Left forelimb (tissue), 1 donor: ENCODE measurements at places on chromosomes 7 and 10.
A peak's percentile ranks its signal among the peaks of the same experiment; 100 is the strongest.

- no peak for DNase-seq
Measured at GRCh38 chr10:104925232-104925851, 284.3 kb downstream of the SORCS3 start.

GRCh38 chr10:116779076-116779687, 36.8 kb upstream of the HSPA12A start:
- no peak for DNase-seq

GRCh38 chr7:100208911-100209408, 10.8 kb upstream of the PVRIG start:
- DNase-seq: no peak

GRCh38 chr7:57417736-57418135, 32.2 kb upstream of the ZNF716 start:
- DNase-seq: no peak

DNA sequence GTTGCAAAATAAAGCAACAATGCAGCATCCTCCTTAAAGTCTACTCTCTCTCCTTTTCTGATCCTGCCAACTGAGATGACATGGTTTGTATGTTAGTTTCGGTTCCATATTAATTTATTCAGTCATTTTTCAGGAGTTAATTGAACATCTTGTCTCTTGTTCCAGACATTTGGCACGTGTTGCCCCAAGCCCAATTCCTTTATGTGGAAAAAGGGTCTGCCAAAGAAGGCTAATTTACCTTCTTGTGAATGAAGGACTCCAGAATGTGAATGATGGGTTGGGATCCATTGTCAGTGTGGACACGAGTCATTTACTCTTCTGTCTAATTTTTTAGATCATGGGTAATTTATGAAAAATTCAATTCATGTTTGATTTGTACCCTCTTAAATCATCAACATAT, 350.9 kb upstream of the LRGUK start:
- no peak for DNase-seq

DNA sequence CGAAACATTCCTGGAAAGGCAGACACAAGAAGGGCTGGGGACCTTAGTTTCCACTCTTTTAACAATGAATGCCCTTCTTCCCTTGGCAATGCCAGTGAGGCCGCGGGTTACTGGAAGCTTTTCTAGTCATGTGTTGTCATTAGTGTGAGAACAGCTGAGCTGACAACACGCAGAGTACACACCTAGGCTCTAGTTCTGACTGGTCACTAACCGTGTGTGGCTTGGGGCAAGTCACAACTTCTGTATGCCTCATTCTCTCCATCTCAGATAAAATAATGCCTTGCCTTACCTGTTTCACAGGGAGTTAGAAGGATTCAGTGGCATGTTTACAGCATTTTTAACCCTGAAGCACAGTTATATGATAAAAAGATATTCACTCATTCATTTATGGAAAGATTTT, 31.7 kb downstream of the FBH1 start:
- DNase-seq: no peak

DNA sequence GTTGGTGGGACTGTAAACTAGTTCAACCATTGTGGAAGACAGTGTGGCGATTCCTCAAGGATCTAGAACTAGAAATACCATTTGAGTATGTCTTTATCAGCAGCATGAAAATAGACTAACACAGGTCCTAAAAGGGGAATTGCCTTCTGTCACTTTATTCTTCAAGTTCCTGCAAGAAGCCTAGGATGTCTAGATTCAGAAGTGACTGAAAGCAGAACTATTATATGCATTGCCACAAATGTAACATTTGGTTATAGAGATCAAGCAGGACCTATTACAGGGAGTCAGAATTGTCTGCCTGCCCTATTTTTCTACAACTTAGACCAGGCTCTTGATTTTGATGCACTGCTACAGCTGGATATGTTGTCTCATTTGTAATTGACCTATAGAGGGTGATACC, 364.7 kb downstream of the SORCS1 start:
- DNase-seq: no peak

- no peak for DNase-seq
Measured at GRCh38 chr7:2632733-2633537, 1.1 kb downstream of the TTYH3 start.

- DNase-seq: no peak
Measured at GRCh38 chr10:62249957-62250356, 18.7 kb downstream of the RTKN2 start.

DNA sequence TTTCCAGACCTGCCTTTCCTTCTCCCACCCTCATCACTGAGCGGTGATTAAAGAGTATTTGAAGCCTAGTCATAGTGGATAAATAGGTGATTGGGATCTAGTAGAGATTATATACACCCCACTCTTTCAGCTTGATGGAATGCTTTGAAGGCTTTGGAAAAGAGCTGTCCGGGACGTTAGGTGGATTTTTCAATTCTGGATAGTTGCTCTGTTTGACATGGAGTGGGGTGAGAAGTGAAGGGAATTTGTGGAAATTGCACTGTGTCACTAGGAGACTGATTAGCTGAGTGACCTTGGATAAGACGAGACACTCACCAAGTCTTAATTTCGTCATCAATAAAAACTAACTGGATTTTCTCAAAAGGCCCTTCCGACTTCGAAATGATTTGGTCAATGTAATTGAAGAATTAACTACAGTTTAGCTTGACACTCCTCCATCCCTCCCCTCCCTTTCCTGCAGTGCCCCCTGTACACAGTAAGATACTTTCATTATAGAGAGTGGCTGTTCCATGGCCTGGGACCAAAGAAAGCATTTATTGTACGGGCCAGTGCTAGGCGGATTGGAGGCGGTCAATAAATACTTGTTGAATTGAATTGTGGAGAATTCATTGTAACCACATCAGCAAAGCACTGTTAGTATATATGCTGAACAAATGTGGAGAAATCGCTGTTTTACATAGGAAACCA, 962 bp downstream of the ZKSCAN1 start:
- DNase-seq: no peak

- peak; percentile 80 for DNase-seq
Measured at GRCh38 chr10:118423800-118424442, 81.8 kb upstream of the FAM204A start.

DNA sequence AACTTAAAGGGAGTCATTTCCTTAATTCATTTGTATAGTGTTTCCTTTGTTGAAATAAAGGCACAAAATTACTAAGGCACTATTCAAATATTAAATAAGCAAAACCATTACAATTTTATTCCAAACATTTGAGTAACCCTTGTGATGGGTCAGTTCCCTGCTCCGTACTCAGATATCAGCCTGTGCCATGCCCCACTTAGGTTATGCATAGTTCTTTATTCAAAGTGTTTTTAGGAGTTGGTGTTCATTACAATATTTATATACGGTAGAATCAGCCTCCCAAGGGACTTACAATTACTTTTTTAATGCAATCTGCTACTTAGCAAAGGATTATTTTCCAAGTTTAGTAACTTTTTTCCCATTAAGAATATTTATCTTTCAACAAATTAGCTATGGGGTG, 119.3 kb upstream of the SEMA3D start:
- no peak for DNase-seq

DNA sequence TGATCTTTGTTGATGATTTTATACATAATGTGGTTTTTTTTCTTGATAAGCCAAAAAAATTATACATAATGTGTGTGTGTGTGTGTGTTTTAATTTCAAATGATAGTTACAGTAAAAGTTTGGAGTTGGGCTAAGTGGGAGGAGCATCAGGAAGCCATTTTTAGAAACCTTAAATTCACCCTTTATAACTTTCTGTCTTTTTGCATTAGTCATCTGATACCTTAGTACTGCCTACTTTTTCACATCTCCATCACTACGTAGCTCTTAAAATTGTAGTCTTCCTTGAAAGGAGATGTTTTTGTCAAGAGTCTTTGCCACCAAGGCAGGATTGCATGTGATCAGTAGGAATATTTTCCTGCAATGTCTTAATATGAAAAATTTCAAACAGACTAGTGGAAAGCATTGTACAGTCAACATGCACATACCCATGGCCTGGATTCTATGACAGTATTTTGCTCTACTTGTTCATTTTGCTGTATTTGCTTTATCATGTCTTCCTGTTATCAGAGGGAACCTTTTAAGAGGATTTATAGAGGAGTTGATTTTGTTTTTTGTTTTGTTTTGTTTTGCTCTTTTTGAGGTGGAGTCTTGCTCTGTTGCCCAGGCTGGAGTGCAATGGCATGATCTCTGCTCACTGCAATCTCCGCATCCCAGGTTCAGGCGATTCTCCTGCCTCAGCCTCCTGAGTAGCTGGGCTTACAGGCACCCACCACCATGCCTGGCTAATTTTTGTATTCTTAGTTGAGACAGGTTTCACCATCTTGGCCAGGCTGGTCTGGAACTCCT, 67.3 kb downstream of the DAGLB start:
- DNase-seq: no peak

DNA sequence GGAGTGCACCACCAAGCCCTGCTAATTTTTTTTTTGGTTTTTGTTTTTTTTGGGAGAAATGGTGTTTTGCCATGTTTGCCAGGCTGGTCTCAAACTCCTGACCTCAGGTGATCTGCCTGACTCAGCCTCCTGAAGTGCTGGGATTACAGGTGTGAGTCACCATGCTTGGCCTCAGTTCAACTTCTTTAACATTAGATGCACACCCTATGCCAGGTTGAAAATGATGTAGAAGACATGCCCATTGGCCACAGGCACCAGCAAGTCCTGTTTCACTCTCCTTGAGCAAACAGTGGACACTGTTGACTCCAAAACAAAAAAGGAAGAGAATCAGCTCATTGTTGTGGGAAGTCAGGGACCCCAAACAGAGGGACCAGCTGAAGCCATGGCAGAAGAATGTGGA, 1205.3 kb downstream of the REEP3 start:
- DNase-seq: no peak

GRCh38 chr10:1465418-1465911, 271.9 kb downstream of the ADARB2 start:
- no peak for DNase-seq

GRCh38 chr10:81152656-81153055, 615.0 kb downstream of the SH2D4B start:
- no peak for DNase-seq

DNA sequence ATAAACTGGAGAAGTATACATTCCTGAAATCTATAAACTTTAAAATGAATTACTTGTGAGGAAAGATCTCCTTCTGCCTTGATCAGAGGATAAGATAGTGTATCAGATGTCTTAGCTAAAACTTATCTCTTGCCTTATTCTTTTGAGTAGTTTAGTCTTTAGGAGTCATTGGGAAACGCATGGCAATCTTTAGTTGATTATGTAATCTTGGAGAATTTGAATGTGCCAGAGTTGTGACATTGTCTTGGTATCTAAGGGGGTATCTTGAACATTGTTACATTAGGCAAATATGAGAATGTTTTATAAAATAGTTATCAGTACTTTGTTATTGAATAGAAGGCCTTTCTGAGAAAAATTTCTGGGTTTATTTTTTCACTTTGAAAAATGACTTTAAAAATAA, 61.6 kb upstream of the ADRA2A start:
- DNase-seq: no peak

DNA sequence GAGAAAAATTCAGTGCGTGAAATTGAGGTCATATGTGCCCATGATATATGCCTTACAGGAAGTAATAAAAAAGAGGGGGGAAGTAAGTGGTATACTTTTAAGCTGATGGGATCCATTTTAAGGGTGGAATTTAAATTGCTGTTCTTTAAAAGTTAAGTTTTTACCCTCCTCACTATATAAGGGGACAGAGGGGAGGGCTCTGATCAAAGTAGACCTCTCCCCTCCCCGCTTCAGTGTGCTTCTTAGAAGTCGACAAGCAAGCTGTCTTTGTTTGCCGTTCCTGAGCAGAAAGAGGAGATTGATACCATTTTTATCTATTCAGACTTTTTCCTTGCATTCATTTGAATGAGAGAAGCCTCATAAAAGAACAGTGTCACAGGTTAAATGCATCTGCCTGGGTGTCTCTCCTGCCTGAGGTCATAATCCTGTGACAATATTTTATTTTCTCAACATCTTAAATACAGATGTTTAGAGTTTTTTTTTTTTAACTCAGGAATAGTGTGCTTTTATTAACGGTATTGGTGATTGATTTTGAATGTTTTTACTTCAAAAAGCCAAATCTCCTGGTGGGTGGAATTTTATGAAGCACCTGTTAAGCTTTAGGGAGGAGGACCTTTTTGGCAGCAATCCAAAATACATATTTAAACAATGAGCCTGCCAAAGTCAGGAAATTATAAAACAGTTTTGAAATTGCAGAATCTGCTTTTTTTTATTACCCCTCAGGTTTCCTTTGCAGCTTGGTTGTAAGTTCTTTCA, 141.7 kb downstream of the KAT6B start:
- no peak for DNase-seq
